ENCODE measurements at places on chromosomes 3 and 15. TPM values are rescaled to one million over a fixed set of nuclear protein-coding genes. Genes with fewer than 3 reads are reported as not detected.

SKOR1 gene
- total RNA-seq: not detected

HAPLN3 gene
- 4.4 TPM for total RNA-seq

PEX5L gene
- not detected for total RNA-seq

GOLGA6L10 gene
- total RNA-seq: 0.10 TPM

SLC12A6 gene
- 12.4 TPM for total RNA-seq

SCAANT1 gene
- total RNA-seq: not detected

NOX5 gene
- 0.10 TPM for total RNA-seq

CYP8B1 gene
- not detected for total RNA-seq

SLC24A5 gene
- not detected for total RNA-seq

BCHE gene
- total RNA-seq: 1.9 TPM

TUSC7 gene
- not detected for total RNA-seq

GOLGA8O gene
- total RNA-seq: 1.6 TPM

MUC13 gene
- not detected for total RNA-seq

PIK3CB gene
- 6.8 TPM for total RNA-seq

IP6K1 gene
- 41.2 TPM for total RNA-seq

GPR15 gene
- not detected for total RNA-seq

DISP2 gene
- 0.10 TPM for total RNA-seq

GPR149 gene
- total RNA-seq: not detected

GOLGA6L25 gene
- not detected for total RNA-seq

C2CD4A gene
- 0.05 TPM for total RNA-seq

FOXB1 gene
- total RNA-seq: not detected

FEZF2 gene
- total RNA-seq: not detected

VIPR1 gene
- total RNA-seq: 0.31 TPM

NEO1 gene
- 23.2 TPM for total RNA-seq

CDHR4 gene
- not detected for total RNA-seq

GABRR3 gene
- total RNA-seq: not detected
